ENCODE measurements at places on chromosomes 6 and 20.

- peak; percentile 60 for DNase-seq
These were observed 533 bp downstream of the ZFAND3 start for GRCh38 chr6:37819802-37820717.

DNA sequence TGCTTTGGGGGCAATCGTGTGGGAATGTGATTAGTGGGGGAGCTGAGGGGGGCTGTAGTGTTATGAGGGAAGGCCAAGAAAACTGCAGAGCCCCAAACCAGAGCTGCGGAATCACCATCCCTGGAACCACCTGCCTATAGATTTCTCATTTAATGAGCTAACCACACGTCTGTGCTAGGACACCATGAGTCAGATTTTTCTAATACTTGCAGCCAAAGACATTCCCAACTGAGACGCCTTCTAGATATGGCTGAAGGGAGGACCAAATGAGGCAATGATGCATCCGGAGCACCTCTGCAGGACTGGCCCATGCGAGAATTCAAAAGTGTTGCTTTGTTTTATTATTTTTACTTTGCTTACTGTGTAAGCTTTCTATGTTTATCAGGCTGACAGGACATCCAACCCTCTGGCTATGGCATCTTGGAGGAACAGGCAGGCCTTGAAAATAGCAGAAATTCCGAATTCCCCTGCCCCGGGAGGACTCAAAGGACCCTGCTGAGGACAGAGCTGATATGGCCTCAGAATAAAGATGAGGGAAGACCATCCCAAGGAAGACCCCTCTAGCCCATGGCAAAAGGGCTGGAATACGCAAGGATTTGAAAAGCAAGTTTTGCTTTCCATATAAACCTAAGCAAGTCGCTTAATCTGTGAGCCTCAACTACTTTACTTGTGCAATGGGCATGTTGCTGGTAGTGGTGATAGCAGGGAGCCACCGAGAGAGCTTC is 3.1 kb upstream of the PTGIS start:
- no peak for DNase-seq

DNA sequence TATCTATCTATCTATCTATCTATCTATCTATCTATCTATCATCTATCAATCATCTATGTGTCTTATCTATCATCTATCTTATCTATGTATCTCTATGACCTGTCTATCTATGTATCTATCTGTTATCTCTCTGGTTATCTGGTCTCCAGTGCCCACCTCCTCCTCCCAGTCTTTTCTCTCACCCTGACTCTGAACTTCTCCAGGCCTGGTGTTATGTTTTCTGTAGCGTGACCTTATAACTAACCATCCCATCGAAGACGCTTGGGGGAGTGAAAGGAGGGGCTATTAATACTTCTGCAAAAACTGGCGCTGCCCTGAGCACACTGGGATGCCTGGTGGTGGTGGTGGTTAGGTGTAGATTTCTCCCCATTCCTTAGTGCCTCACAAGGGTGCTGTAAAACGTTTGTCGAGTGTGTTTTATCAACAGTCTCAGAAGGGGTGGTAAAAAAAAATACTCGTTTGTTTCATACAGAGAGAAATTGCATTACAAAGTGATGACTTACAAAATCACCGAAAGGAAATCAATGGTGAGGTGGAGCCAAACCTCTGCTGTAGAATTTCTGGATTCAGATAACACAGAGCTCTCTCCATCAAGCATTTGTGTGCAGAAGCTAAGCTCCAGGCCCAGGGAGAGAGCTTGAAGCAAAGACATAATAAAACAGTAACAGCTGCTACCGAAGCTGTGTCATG is 156.2 kb downstream of the BCAS1 start:
- no peak for DNase-seq

GRCh38 chr6:89862698-89863097 is 31.6 kb upstream of the GJA10 start:
- DNase-seq, result no peak

- DNase-seq, result no peak
These were observed 1.3 kb upstream of the PPP1R16B start for GRCh38 chr20:38804221-38804620.

DNA sequence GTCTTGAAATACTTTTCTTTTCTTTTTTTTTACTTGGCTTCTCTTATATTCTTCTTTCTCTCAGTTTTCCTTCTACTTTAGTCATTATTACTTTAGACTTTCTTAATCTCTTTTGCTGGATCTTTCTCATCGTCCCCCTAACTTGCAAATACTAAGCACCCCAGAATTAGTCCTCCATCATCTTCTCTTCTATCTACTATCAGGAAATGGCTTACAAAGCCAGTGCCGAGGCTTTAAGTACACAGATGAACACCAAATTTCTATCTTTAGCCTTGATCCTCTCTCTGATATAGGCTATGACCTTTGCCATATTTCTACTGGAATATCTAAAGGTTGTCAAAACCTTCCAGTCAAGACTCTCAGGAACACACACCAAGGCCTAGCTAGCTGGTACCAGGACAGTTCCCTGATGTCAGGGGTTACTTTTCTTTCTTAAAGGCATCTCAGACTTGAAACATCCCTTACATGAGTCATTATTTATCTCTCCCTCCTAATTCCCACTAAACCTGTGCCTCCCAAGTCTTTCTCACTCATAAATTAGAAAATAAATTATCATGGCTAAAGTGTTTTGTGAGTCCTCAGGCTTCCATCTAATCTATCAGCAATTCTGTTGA is 278.6 kb upstream of the TCF21 start:
- DNase-seq, result no peak

GRCh38 chr6:30678964-30679726 is 6.3 kb upstream of the DHX16 start:
- DNase-seq, result peak; percentile 88

DNA sequence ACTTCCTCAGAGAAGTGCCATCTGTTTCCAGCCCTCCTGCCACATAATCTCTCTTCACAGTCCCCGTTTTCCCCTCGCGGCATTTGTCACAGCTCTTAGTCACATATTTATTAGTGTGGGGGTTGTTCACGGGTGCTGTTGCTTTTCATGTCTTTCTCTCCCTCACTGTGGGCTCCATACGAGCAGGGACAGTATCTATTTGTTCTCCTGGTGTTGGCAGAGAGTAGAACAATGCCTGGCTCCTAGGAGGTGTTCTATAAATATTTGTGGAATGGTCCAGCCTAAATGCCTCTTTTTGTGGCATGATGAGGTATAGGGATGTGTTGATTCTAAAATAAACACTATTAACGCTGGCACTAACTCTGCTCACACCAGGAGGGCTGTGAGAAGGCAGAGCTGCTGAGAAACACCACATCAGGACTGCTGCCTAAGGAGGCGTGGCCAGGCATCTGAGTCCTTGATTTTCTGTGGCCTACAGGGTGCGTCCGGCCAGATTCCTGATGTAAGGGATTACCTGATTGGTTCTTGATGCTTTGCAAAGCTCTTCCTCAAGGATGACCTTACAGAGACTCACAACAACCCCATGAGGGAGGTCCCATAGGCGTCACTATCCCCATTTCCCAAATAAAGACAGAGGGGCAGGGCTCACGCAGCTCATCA is 219.8 kb upstream of the ARID1B start:
- peak; percentile 33 for DNase-seq

DNA sequence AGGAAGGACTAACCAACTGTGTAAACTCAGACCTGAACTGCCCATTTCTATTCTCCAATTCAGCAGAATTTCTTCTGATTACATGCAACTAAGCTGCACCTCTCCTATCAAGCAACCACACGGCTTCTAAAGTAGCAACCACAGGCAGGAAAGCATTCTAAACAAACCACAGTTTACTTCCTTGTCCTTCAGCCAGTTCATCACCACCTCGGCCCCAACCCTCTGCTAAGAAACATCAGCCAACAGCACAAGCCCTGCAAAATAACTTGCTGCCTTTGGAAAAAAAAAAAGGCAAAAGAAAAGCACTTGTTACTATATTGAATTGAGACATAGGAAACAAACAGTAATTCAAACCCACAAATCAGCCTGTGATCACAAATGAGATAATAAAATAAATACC is 140.3 kb downstream of the NFATC2 start:
- no peak for DNase-seq

GRCh38 chr6:41781366-41781730 is 766 bp downstream of the PRICKLE4 start:
- DNase-seq, result peak; percentile 36

DNA sequence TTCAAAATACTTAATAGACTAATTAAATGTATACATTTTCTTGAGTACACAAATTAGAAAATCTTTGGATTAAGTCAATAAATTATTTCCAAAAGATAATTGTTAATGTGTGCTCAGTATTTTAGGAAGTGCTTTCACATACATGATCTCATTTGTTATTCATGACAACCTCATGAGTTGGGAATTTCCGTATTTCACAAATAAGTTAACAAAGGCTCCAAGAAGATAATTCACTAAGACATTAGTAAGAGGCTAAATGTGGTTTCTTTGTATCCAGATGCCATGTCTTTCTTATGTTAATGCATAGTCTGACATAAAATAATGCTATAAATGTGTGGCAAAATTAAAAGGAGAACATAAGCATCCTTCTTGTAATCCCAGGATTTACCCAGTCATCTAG is 79.5 kb upstream of the TCF21 start:
- DNase-seq, result no peak

DNA sequence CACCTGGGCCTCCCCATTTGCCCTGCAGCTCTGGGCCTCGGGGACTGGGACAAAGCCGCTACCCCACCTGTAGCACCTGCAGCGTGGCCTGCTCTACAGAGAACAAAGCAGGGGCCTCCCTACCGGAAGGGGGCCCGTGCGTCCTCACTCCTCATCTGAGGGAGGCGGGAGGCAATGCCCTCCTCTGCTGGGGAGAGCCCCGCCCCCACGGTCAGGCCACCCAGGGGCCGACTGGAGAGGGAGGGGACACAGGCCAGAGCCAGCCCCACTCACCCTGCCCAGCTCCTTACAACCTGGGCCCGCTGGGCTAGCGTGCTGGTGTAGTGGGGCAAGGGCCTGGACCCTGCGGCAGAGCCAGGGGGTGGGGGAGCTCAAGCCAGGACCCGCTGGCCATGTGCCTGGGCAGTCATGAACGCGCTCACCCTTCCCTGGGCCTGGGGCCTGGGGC is 8.0 kb downstream of the LAMA5 start:
- no peak for DNase-seq

- no peak for DNase-seq
These were observed 182.7 kb downstream of the TAF4 start for GRCh38 chr20:61882716-61883615.

- DNase-seq, result no peak
These were observed 934.4 kb downstream of the HACE1 start for GRCh38 chr6:103925317-103925716.

All from left ventricle myocardium inferior (tissue), 1 donor.